ENCODE measurements at places on chromosomes 4 and X.

- no peak for DNase-seq
These were observed 3.5 kb downstream of the UCHL1 start for GRCh38 chr4:41260116-41260733.

GRCh38 chr4:155094201-155094820 is 114.1 kb upstream of the NPY2R start:
- DNase-seq: no peak

DNA sequence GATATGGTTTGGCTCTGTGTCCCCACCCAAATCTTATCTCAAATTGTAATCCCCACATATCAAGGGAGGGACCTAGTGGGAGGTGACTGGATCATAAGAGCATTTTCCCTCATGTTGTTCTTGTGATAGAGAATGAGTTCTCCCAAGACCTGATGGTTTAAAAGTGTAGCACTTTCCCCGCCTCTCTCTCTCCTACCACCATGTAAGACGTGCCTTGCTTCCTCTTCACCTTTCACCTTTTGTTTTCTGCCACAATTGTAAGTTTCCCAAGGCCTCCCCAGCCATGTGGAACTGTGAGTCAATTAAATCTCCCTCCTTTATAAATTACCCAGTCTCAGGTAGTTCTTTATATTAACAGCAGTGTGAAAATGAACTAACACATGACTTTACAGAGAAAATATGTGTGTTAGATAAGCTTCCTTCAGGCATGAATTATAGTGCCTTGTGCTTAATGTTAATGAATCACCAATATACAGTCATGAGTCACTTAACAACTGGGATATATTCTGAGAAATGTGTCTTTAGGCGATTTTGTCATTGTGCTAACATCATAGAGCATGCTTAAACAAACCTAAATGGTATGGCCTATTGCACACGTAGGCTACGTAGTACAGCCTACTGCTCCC is 37.9 kb downstream of the PDGFC start:
- no peak for DNase-seq

GRCh38 chr4:65597697-65598096 is 72.6 kb downstream of the EPHA5 start:
- DNase-seq: no peak
